ENCODE measurements at places on chromosomes 7 and 10.

- DNase-seq = no peak
Measured at GRCh38 chr10:79065853-79066252, 2.9 kb upstream of the ZMIZ1 start.

GRCh38 chr7:12643001-12643643 is 44.3 kb upstream of the ARL4A start:
- no peak for DNase-seq

- no peak for DNase-seq
Measured at GRCh38 chr7:154415709-154416399, 363.7 kb downstream of the DPP6 start.

GRCh38 chr7:138295049-138295637 is 164.9 kb upstream of the TRIM24 start:
- DNase-seq = no peak

DNA sequence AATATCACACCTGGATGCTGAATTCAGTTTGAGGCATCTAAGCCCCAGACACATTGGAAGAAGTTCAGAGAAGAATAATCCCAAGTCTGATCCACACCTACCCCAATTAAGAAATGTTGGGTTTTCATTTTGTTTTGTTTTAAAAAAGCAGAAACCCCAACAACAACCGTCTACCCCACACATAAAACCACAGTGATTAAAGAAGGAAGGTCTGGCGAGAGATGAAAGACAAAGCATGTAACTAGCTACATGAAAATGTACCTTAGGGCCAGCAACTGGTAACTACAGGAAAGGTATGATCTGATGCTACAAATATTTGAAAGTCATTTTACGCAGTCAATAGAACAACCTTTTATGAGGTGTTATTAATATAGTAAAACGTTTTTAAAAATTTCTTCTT is 1112.3 kb downstream of the GATA3 start:
- DNase-seq = no peak

DNA sequence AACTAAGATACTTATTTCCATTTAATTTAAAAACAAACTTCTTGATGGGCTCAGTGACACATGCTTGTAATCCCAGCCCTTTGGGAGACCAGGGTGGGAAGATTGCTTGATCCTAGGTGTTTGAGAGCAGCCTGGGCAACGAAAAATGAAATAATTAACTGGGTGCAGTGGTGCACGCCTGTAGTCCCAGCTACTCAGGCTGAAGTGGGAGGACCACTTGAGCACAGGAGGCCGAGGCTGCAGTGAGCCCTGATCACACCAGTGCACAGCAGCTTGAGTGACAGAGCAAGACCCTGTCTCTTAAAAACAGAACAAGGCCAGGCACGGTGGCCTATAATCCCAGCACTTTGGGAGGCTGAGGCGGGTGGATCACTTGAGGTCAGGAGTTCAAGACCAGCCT is 37.4 kb downstream of the AVL9 start:
- DNase-seq = no peak

DNA sequence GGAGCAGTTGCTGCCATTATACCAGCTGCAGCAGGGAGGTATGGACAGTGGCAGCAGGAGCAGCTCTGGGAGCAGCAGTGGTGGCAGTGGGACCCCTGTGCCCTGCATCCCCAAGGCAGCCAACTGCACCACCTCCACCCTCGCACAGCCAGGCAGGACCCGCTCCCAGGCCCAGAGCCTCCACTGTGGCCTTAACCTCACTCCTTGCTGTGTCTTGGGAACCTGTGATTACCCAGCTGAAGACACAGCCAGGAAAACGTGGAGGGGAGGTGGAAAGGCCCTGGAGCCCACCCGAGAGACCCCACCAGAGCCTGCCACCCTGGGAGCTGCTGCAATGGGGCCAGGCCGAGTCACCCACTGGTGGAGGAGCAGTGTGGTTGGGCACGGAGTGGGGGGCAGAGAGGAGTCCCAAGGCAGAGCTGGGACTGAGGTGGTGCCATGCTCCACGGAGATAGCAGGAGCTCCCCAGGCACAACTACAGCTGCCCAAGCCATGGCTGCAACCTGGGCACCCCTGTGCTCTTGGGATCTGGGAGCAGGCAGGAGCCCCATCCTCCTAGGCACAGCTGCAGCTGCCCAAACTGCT is 20.4 kb downstream of the LRRC72 start:
- no peak for DNase-seq

GRCh38 chr10:42490368-42490767 is 148.0 kb downstream of the ZNF33B start:
- DNase-seq = no peak

GRCh38 chr7:45915606-45916005 is 5.5 kb downstream of the IGFBP3 start:
- DNase-seq = no peak

DNA sequence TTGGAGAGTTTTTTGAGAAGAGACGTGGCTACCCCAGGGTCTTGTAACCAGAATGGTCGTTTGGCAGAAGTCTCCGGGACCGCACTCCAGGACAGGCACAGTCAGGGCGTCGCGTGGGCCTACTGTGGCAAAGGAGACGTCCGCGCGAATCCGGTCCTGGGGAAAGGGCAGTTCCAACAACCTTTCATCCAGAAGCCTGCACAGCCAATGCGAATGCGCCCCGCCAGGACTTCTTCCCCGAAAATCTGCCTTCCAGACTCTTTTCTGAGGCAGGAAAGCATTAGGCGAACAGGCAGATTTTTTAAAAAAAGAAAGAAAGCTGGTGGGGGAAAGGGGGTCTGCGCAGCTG is 2.0 kb downstream of the HPSE2 start:
- no peak for DNase-seq

GRCh38 chr10:72322280-72323058 is 32.2 kb downstream of the DNAJB12 start:
- DNase-seq = peak; percentile 62

GRCh38 chr10:100969187-100970075 is at the start of gene SEMA4G:
TSS of gene SEMA4G (plus strand) at chr10:100969504. CDS start at chr10:100972913, 3,409 bp downstream.
- peak; percentile 40 for DNase-seq

DNA sequence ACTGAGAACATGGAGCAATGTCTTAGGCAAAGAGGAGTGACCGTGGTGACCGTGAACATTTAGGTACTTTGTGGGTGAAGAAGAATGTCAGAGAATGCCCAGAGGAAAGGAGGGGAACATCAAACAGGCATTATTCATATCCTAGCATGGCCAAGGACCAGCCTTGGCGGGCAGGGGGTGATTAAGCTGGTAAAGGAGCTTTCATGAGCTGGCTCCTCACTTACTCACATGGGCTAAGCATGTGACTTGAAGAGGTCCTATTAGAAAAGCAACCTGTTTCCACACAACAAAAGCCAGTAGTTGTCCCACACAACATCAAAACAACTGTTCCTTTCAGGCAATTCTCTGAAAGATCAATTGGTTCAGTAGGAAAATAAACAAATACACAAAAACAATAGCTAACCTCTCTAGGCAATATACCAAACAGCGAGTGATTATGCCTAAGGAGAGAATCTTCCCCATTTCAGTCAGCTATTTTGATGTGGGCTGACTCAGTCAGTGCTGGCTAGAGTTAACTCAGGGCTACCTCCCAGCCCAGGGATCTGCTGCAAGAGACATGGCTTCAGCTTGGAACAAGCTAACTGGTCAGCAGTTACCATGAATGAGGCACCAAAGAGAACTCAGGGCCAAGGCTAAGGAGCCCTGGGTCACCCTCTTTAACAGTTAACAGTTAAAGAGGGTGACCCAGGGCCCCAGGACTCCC is 283.5 kb downstream of the ARHGAP12 start:
- DNase-seq = no peak

- no peak for DNase-seq
Measured at GRCh38 chr7:94382746-94383145, 11.9 kb upstream of the COL1A2 start.

- DNase-seq = no peak
Measured at GRCh38 chr7:132750096-132750495, 173.8 kb upstream of the PLXNA4 start.

- no peak for DNase-seq
Measured at GRCh38 chr7:95867309-95867708, 95.0 kb downstream of the DYNC1I1 start.

DNA sequence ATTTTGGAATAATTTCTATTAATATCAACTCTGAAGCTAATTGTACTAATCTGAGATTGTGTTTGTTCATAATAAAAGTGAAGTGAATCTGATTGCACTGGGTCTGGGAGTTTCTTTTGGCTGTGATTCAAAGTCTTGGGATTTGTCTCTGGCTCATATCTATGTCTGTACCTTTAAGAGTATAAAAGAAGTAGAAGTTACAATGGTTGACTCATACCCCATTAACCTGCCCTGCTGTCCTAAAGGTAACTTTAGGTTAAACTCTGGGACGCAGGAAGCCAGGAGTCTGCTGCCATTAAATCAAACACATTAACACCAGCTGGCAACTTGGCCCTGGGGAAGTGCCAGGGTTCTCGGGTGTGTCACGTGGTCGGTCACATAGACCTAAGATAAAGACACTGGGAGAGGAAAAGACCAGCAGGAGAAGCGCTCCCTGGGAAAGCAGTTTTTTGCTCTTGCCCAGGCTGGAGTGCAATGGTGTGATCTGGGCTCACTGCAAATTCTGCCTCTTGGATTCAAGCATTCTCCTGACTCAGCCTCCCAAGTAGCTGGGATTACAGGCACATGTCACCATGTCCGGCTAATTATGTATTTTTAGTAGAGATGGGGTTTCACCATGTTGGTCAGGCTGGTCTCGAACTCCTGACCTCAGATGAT is 17.8 kb downstream of the SCD start:
- no peak for DNase-seq

- no peak for DNase-seq
Measured at GRCh38 chr7:141157138-141157765, 83.4 kb downstream of the TMEM178B start.

GRCh38 chr7:137717811-137718271 is 128.9 kb downstream of the DGKI start:
- DNase-seq = no peak

GRCh38 chr7:35492451-35493175 is 202.3 kb downstream of the HERPUD2 start:
- DNase-seq = no peak

GRCh38 chr7:42492920-42493319 is 255.9 kb upstream of the GLI3 start:
- DNase-seq = no peak

DNA sequence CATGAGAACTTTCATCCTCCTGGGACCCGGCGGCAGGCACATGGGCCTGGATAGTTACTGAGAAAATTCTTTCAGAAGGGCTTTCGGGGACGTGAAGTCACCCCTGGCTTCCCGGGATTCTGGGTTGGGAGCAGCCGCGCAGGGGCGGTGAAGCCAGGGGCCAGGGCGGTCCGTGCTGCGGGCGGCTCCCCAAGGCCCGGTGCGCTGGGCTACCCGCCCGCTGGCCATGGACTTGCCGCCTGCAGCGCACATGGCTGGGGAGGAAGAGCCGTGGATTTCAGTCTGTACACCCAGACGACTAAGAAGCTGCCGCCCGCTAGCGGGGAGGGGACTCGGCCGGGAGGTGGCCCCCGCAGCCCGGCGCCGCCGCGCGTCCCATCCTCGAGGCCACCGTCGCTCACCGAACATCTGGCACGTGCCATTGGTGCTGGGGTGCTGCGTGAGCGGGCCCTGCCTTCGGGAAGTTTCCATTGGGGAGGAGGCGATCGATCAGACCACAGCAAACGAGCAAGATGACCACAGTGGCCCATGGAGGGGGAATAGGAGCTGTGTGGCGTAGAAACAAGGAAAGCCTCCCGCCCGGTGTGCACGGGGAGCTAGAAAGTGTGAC is 64.5 kb downstream of the TMEM209 start:
- DNase-seq = no peak

DNA sequence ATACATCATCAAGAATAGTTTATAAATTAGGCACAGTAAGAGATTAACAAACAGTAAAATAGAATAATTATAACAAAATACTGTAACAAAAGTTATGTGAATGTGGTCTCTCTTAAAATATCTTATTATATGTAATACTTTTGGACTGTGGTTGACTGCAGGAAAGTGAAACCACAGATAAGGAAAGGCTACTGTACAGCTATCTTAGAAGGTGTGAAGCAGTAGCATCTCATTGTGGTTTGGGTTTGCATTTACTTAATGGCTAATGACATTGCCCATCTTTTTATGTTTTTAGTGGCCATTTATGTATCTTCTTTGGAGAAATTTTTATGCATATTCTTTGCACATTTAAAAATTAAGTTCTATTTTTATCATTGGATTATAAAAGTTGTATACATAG is 296.4 kb upstream of the MAGI2 start:
- no peak for DNase-seq

DNA sequence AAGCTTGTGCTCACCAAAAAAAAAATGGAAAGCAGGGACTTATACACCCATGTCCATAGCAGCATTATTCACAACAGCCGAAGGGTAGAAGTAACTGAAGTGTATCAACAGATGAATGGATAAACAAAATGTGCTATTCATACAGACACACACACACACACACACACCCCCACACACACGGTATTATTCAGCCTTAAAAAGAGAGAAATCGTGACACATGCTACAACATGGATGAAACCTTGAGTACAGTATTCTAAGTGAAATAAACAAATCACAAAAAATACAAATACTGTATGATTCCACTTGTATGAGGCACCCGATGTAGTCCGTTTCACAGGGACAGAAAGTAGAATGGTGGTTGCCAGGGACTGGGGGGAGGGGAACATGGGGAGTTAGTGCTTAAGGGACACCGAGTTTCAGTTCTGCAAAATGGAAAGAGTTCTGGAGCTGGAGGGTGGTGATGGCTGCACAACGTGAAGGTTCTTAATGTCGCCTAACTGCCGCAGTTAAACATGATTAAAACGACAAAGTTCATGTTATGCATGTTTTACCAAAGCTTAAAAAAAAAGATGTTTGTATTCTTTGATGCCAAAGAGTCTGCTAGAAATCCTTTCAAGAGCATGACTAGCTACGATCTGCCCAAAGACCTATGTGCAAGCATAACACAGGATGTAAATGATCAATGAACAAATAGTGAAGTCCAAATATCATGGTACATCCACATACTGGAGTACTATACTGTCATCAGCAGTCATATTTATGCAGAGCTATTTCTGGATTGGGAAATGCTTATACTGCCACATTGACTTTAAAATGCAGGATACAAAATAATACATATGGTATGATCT is 7.2 kb downstream of the TNS3 start:
- no peak for DNase-seq

- no peak for DNase-seq
Measured at GRCh38 chr10:103897241-103897774, 20.7 kb downstream of the STN1 start.

DNA sequence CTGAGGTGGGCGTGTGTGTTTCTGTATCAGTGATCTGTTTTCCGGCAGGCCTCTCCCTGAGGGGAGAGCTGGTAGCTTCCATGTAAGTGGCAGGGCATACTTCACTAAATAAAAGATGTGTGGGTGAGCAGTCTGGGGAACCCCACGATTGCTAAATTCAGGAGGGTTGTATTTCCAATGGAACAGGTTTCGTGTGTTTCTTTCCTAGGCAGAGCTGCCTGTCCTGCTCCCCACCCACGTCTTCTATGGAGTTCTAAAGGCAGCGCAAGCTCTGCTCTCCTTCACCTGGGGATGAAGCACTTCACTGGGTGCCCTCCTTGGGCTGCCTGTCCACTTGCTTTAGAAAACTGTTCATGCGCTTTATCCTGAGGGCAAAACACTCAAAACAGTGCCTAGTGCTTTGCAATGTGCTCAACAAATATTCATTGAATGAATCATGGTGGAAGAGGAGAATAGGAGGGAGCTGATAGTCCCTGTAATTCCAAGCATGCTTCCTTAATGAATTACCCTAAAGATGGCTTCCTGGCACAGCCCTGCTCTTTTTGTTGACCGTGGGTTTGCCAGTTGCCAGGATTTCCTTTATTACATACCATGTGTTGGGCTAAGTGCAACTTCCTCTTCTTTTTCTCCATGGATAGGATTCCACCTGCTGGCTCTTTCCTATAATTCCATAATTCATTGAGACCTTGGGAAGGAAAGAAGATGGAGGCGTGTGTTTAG is 50.6 kb upstream of the SRPK2 start:
- DNase-seq = no peak

Measured in activated CD4-positive, alpha-beta T cell treated with anti-CD3 and anti-CD28 coated beads, Interleukin-2, amount 50 U/mL, for 1 hour (primary cell).